B cell (primary cell): ENCODE measurements at places on chromosomes 2 and 18. TPM values are rescaled to one million over a fixed set of nuclear protein-coding genes. Genes with fewer than 3 reads are reported as not detected.

The BBS5 gene
- 1.9 and 2.1 TPM in 2 replicates for total RNA-seq

- H3K27me3 ChIP-seq: no peaks in the 10 kb centered on the region
- peak overlapping the region; percentile 90 for H3K27ac ChIP-seq
- peaks cover 8% of the 10 kb centered on the region for H3K36me3 ChIP-seq
- no peak overlapping the region for H3K4me3 ChIP-seq
Measured at GRCh38 chr2:223896833-223897311, 48.3 kb downstream of the WDFY1 start.

DNA sequence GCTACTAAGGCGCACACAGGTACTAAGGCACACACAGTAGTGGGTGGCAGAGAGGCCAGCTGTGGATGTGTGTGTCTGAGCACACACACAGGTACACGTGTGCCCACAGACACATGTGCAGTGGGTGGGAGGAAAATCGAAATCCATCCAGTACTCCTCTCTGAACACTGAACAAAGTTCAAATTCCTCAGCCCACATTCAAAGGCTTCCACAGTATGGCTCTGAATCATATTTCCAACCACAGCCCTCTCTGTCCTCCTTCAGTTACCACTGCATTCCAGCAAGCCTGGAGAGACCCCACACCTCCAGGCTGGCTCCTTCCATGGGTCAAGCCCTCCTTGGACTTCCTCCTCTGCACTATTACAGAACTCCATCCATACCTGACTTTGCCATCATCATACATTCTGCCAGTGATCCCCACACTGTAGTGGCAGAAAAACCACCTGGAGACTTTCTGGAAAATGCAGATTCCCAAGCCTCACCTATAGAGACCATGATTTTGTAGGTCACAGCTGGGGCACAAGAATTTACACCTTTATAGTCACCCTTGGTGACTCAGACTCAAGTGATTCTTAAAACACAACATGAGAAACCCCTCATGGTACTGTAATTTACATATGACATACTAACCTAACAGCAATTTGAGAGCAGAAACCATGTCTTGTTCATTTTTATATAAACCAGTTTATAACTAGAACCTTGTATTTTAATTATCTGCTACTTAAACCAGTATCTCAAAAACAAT is 31.4 kb downstream of the EPG5 start:
- H3K27ac ChIP-seq: no peak overlapping the region
- no peaks in the 10 kb centered on the region for H3K27me3 ChIP-seq
- DNase-seq: no peak
- no peaks in the 10 kb centered on the region for H3K4me1 ChIP-seq

DNA sequence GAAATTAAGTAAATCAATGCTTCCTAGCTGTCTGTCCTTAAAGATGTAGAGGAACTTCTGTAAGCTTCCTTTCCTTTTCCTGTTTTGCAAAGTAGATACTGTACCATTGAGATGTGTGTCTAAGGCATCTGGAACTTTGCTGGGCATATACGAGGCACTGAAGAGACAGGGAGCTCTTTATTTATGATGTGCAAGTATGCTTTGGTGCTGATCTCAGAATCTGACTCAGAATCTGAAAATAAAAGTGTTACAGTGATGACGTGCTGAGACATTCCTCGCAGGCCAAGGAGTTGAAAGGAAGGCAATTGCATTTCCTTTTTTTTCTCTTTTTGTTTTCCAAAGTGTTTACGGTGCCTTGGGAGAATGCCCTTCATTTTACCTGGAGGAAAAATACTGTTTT is 230.9 kb upstream of the RGPD4 start:
- no peak for DNase-seq
- H3K27me3 ChIP-seq: no peaks in the 10 kb centered on the region
- H3K4me1 ChIP-seq: no peaks in the 10 kb centered on the region
- H3K36me3 ChIP-seq: no peaks in the 10 kb centered on the region
- H3K27ac ChIP-seq: no peak overlapping the region
- no peak overlapping the region for H3K4me3 ChIP-seq
